NCI-H1105 treated with DMSO at 0.1 percent for 48 hours (cell line): ENCODE measurements at places on chromosomes 4 and X.

GRCh38 chrX:111869639-111870034 lies 6.3 kb upstream of the TRPC5OS start:
- peak; percentile 48 for DNase-seq

DNA sequence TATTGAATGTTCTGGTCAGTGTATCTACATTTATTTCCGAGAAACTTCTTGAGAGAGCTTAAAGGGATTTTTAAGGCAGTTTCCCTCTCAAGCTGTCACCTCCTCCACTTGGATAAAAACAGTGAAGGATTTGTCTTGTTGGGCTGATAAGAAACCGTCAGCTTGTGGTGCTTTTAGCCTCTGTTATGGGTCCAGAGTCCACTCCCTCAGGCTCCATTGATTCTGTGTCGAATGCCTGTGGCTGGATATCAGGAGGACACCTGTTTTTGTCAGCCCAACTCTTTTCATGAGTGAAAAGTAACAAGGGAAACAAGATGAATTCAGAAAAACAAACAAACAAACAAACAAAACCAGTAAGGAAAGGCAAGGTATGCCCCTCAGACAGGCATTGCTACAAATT lies 12.4 kb downstream of the CLCN4 start:
- DNase-seq, result no peak

- DNase-seq, result no peak
Measured at GRCh38 chrX:136165406-136165805, 18.1 kb downstream of the FHL1 start.

DNA sequence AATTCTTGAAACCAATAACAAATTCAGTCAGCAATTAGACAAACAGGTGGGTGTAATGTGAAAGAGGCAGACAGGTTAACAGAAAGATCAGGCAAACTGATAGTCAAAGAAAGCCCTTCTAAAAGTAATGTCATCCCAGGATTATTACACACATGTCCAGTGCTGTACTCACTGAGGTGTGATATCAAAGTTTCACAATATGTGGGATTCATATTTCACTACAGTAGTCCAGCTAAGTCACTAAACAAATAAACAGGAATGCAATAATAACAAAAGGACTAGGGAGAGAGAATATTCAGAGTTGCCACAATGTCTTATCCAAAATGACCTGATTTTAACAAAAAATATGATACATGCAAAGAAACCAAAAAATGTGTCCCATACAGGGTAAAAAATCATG lies 787.5 kb downstream of the FSTL5 start:
- no peak for DNase-seq

GRCh38 chr4:175444512-175444911 lies 367.6 kb downstream of the GPM6A start:
- no peak for DNase-seq

DNA sequence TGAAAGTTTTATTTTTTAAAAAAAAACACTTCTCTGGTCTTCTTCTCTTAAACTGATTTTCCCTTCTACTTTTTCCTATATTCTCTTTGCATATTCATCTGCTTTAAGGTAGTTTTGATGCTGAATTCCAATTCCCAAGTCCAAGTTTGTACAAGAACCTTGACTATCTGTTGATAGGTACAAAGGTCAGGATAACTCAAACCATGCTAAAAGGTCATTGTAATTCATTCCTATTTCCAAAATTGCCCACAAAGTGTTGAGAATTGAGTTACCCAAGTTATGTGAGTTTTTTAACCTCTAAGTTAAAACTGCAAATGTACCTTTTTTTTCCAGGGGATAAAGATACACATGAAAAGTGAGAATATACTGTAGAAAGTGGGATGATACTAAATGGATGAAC lies 46.1 kb upstream of the TMEM192 start:
- DNase-seq, result no peak

DNA sequence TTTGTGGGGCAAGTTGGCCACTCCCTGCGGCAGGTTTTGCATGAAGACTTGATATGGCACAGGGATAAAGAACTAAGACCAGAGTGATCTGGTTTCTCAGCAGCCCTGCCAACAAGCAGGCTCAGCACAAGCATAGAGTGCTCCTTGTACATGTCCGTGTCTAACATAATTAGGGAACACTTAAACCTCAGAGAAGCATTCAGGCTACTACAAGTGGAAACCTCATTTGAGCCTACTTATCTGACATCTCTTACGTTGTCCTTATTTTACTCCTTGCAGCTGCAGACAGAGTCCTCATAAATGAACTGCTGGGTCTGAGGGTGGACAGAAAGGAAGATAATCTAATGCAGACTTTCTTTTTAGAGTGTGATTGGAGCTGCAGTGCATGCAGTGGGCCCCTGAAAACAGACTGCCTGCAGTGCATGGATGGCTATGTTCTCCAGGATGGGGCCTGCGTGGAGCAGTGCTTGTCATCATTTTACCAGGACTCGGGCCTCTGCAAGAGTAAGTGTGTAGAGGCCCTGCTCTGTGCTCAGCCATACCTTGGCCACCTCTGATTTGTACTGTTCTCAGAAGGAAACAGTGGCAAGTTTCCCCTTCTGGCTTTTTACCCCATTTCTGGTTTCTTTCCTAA lies 179.1 kb upstream of the ANXA3 start:
- DNase-seq, result no peak

DNA sequence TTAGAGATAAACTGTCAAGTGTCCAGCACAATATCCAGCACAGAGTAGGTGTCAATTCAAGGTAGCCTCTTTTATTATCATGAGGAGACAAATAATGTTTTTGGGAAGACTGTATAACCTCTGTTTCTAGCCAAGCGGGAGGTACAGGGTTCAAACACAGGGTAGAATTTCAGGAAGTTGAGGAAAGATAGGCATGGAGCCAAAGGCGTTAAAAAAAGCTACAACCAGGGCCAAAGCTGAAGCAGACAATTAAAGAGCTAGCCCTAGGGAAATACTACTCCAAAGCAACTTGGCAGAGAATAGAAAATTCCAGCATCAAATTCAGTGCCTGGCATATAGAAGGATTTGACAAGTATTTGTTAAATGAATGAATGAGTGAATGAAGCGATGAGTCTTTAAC lies 40.0 kb upstream of the CASK start:
- no peak for DNase-seq

DNA sequence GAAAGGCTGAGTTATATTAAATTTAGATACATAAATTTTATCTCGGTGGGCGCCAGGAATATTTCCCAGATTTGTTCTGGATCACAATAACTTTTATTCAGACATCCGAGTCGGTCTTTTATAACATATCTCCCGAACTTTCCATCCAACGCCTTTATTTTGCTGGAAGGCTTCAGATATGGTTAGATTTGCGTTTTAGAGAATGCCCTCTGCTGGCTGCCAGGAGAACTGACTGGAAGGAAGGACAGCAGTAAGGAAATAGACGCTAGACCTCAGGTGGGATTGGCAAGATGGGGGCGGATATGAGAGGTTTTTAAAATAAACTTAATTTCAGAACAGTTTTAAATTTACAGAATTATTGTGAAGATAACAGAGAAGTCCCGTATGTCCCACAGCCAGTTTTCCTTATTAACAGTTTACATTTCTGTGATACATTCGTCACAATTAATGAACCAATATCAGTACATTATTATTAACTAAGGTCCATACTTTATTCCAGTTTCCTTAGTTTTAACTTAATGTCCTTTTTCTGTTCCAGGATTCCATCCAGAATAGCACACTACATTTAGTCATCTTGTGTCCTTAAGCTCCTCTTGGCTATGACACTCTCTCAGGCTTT lies 4.6 kb upstream of the KANTR start:
- DNase-seq, result peak; percentile 68

DNA sequence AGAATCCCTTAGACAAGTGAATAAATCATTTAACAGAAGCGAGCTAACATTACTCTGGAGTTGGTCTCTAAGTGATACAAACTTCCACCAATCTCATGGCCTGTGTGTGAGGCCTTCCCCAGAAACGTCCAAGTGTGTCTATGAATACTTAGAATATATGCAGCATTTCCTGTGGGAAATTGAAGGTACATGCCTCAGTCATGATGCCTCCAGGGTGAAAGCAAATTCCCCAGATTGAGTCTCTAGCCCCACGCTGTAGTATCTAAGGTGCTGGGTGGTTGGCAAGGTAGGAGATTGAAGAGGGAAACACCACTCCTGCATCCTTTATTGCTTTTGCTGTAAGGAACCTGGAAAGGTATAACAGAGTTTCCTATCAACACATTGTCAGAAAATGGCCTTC lies 113.8 kb downstream of the IL13RA2 start:
- DNase-seq, result no peak

- DNase-seq, result no peak
Measured at GRCh38 chrX:153519569-153520286, 2.3 kb downstream of the ATP2B3 start.

GRCh38 chrX:153818571-153819383 lies 11.6 kb downstream of the PDZD4 start:
- peak; percentile 69 for DNase-seq

DNA sequence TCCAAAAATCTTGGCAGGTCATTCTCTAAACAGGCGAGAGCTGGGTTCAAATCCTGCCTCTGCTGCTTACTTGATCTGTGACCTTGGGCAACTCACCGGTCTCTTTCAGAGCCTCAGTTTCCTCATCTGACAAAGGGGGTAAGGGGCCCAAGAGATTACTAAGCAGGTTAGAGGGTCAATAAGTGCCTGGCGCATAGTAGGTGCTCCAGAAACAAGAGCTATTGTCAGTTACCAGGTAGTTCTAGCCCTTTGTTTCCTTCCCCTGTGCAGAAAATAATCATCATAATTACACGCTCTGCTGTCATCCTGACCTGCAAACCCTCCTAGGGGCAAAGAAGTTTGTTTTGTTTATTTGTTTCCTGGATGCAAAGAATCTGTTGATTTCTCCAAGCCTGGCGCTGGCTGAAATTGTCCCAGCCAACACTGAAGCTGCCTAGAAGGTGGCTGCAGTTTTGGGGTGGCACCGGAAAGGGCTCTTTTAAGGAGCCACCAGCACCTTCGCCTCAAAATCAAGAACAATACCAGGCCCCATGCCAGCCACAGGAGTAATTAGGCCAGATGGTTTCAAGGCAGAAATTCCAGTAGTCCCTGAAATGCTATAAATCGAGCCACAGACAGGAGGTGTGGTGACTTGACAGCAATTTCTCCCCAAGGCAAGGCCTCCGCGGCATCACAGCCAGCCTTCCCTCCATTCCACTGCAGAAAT lies 10.2 kb upstream of the KIAA0232 start:
- no peak for DNase-seq

- DNase-seq, result peak; percentile 1
Measured at GRCh38 chr4:13515268-13515667, 29.0 kb downstream of the NKX3-2 start.

DNA sequence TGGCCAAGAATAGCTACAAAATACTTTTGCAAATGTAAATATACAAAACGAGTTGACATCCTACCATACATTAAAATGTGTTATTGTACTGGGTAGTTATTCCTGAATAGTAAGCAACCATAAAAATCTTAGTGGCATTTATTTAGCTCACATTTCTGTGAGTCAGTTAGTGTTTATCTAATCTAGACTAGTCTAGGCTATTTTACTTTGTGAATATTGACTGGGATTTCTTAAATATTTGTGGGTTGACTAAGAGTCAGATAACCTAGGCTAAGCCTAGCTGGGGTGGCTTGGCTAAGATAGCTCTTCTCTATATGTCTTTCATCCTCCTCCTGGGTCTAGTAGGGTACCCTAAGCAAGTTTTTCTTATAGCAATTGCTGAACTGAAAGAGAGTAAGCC lies 543.8 kb upstream of the DIAPH2 start:
- no peak for DNase-seq

- no peak for DNase-seq
Measured at GRCh38 chr4:99625369-99625768, 32.3 kb downstream of the C4orf54 start.

- no peak for DNase-seq
Measured at GRCh38 chr4:84648178-84648577, 65.3 kb downstream of the CDS1 start.

GRCh38 chrX:9654929-9655328 lies 110.7 kb downstream of the GPR143 start:
- DNase-seq, result no peak

- no peak for DNase-seq
Measured at GRCh38 chrX:131783555-131784308, 239.4 kb upstream of the STK26 start.
